ENCODE measurements at places on chromosomes 1 and 21.

DNA sequence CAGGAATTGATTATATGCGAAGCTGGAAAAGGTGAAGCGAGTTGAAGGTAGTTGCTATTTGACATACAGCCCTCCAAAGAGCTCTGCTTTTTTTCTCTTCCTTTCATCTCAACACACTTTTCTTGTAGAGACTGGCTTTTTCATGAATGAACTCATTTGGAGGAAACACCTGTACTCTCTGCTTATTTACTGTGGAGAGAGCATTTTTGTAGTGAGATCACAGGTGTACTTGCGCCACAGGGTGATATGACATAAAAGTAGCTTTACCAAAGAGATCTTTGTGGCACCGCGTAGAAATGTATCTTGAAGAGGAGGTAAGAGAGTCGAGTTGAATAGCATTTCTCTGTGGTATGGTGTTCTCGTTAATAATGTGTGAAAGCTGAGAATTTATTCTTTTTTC, 187.6 kb downstream of the VPS13D start:
- no peak for DNase-seq

DNA sequence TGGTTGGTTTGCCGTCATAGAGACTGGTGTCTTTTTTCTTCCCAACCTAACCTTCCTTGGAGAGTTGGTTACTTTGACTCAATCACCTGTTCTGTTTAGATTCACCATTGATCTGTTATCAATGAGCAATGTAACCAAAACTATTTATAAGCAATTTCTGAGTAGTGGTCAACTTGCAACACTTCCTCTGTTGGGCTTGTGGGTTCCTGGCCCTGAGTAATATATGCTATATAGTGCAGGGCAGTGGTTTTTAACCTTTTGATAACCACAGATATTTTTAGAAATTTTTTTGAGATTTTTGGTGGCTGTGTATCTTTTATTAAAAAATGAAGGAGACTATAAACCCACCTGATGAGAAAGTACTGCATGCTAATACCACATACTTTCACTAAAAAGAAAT, 9.4 kb upstream of the XCL1 start:
- no peak for DNase-seq

GRCh38 chr1:204505674-204506200, 10.5 kb upstream of the MDM4 start:
- no peak for DNase-seq

DNA sequence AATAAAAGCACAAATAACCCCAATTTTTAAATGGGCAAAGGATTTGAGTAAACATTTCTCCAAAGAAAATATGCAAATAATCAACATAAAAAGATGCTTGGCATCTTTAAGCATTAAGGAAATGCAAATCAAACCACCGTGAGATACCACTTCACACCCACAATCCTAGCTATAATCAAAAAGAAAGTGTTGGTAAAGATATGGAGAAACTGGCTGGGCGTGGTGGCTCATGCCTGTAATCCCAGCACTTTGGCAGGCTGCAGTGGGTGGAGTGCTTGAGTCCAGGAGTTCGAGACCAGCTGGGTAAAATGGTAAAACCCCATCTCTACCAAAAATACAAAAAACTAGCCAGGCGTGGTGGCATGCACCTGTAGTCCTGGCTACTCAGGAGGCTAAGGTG, 16.9 kb downstream of the ARHGEF11 start:
- DNase-seq = no peak

GRCh38 chr1:170670802-170671628, 7.1 kb downstream of the PRRX1 start:
- no peak for DNase-seq

GRCh38 chr1:39063191-39063590, 37.0 kb downstream of the NDUFS5 start:
- no peak for DNase-seq

GRCh38 chr1:36924282-36924811, 110.0 kb downstream of the GRIK3 start:
- DNase-seq = peak; percentile 86

DNA sequence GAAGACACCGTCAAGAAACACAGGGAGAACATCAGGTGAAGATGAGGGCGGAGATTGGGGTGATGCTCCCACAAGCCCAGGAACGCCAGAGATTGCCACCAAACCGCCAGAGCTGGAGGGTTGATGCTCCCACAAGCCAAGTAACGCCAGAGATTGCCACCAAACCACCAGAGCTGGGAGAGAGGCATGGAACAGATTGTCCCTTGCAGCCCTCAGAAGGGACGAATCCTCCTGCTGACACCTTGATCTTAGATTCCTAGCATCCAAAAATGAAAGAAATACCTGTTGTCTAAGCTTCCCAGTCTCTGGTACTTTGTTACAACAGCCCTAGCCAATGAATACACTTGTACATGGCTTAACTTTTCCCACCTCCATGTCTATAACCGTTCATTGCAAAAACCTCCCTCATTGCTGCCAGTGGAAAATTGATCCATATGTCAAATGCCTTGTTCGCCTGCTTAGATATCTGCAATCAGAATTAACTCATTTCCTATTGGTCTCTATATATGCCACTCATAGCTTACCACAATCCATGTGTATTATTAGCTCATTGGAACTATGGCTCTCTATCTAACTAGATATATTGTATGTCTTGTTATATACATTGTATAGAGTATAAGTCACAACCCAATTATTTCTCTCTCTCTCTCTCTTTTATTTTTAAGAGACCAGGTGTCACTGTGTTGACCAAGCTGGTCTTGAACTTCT, 127.4 kb downstream of the ADSS2 start:
- DNase-seq = no peak

DNA sequence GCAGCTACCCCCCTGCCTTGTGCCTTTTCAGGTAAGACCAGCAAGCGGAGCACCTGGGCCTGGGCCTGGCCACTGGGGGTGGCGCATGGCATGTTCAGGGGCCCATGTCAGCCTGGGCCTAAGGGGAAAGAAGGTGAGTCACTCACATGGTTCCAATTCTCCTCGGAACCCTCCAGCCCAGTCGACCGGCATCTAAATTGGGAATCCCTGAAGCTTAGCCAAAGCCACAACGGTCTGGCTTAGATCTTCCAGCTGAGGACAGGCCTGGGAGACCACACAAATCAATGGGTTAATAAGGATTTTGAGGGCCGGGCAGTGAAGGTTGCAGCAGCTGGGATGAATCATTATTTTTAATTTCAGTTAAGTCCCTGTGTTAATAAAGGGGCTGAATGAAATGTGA, 145.1 kb upstream of the SMYD2 start:
- no peak for DNase-seq

GRCh38 chr1:241810769-241811405, 37.1 kb upstream of the EXO1 start:
- DNase-seq = no peak

DNA sequence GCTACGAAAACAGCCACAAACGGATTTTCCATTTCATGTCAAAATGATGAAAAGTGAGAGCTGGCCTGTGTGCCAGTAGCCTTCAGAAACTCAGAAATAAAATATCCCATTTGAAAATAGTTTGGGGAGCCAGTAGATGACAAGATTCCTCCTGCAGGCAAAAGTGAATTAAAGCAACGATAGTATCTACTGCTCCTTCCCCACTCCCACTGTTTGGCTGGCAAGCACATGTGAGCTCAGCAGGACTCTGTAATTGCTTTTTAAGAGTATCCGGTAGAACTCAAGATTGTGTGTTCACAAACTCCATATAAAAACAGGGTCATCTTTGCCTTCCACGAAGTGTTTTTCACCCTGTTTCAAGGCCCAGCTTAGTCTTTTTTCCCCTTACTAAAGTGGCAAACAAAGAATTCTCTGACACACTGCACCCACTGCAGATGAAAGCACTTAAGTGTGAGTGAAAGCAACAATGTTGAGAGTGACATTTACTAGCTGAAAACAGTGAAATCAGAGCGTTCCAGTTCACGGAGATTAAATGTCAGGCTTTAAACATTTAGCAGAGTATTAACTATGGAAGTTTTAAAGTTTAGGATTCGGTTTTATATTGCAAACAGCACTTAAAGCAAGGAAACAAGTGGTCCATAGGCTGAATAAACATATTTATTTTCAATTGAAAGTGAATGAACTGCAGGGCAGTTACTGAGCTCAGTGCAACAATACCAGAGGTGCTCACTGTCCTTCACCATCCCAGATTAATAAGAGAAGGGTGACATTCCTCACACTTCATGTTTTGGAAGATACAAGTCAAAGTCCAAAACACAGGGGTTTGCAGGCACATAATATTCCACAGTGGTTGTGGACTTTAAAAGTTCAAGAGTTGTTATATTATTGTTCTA, 70.0 kb downstream of the ALG14 start:
- DNase-seq = no peak

- DNase-seq = no peak
Measured at GRCh38 chr1:65064981-65065380, 83.0 kb upstream of the AK4 start.

GRCh38 chr21:34602061-34602460, 12.9 kb downstream of the RCAN1 start:
- no peak for DNase-seq

GRCh38 chr1:187197685-187198084, 368.9 kb downstream of the PLA2G4A start:
- no peak for DNase-seq

GRCh38 chr21:28633839-28634555, 358.7 kb downstream of the LTN1 start:
- no peak for DNase-seq

All from NCI-H2171 treated with DMSO at 0.1 percent for 48 hours (cell line).